ENCODE measurements at places on chromosomes 2 and 18.

GRCh38 chr2:230230087-230230486, 4.6 kb downstream of the SP140 start:
- DNase-seq = no peak

- DNase-seq = no peak
These were observed 45.9 kb upstream of the NYAP2 start for GRCh38 chr2:225353579-225354085.

GRCh38 chr2:45588158-45588829, 22.8 kb downstream of the SRBD1 start:
- DNase-seq = no peak

- no peak for DNase-seq
These were observed 51.1 kb downstream of the TEX51 start for GRCh38 chr2:126949775-126950174.

DNA sequence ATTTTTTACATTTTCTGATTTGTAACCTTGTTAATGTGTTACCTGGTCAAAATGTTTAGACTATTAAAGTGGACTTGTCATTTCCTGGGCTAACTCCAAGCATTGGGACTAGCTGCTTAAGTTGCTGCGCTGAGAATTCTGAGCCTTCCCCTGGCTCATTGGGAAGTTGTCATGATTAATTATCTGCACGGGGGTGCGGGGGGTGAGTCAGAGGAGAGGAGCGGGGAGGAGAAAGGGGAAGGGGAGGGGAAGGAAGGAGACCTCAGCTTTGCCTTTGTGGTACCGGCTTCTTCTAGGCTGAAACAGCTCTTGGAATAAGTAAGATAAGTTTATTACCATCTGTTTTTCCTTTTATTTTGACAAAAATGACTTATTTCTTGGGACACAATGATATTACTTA, 52.9 kb upstream of the APCDD1 start:
- no peak for DNase-seq

- DNase-seq = peak; percentile 12
These were observed 250.4 kb upstream of the DSEL start for GRCh38 chr18:67766930-67767329.

DNA sequence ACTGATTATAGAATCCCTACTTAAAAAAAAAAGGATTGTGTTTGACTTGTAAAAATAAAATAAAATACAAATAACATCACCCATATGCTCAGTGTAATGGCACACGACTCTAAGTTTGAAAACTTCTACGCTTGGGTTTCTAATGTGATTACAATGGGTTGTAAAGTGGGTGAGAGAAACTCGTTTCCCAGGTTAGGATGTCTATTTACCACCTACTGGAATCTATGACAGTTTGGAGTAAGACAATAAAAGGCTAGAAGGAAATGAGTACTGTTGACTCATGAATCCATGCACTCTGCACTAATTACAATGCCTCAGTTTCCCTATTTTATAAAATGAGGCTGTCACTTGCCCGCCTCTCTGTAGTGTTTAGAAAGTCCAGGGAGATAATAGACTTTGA, 204.2 kb upstream of the FBXO11 start:
- no peak for DNase-seq

DNA sequence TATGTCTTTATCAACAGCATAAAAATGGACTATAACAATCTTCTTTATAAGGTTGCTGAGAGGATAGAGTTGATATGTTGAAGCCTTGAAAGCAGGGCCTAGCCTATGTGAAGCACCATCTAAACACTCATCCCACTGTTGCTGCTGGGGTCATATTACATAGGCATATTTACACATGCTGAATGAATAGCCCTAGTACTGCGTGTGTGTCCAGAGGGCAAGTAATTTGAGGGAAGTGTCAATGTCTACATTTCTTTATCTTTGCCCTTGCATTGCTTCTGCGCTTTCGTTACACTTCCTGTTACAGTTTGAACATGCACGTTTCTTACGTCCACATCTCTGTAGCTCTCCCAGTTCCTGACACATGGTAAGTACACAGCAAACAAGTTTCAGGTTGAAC, 280.3 kb upstream of the ATP5MC3 start:
- no peak for DNase-seq

- peak; percentile 4 for DNase-seq
These were observed 48.5 kb upstream of the PELI1 start for GRCh38 chr2:64192664-64193105.

- no peak for DNase-seq
These were observed 91.4 kb upstream of the FHL2 start for GRCh38 chr2:105490204-105490603.
